Activated CD4-positive, alpha-beta memory T cell treated with anti-CD3 and anti-CD28 coated beads, Interleukin-2, amount 10 ng/mL, durations not matched to agents 7 days and 5 days (primary cell): ENCODE measurements at places on chromosomes 1 and 21. TPM values are rescaled to one million over a fixed set of nuclear protein-coding genes. Genes with fewer than 3 reads are reported as not detected.

Gene CLCNKB
- not detected for total RNA-seq

Gene IVL
- not detected for total RNA-seq

DNA sequence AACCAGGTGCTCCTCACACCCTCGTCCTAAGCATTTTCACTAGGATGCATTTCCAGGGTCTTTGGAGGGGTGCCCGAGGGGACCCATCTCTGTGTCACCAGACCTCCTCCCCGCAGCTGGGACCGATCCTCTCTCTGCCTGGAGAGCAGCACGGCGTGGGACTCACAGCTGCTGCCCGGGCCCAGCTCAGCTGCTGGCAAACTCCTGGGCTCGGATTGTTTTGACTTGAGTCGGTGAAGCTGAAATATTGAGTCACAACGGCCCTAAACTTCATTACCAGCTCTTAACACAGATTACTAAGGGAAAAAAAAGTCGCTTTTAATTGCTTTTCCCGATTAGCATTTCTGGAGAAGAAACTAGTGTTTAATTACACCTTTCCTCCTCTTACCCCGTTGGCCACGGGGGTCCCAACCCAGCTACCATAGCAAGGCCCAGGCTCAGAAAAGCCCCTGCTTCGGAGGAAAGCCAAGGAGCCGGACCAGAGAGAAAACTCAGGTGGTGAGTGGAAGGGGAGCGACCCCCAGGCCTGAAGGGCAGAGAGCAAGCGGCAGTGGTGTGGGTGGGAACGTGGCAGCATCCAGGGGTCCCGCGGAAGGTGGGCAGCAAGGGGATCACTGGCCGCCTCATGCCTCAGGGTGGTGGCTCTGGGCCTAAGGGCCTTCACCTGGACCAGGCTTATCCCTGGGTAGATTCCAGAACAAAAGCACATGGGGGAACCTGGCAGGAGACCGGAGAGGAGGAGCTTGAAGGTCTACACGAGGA is 41.7 kb downstream of the CASZ1 start:
- DNase-seq = no peak
- H3K27me3 ChIP-seq = peaks cover 2% of the 10 kb centered on the region
- H3K27ac ChIP-seq = no peak overlapping the region
- H3K4me3 ChIP-seq = no peak overlapping the region

- no peak overlapping the region for H3K4me3 ChIP-seq
- H3K27ac ChIP-seq = no peak overlapping the region
- H3K4me1 ChIP-seq = peaks cover 8% of the 10 kb centered on the region
- H3K27me3 ChIP-seq = no peaks in the 10 kb centered on the region
- no peak for DNase-seq
Observed at GRCh38 chr1:38899560-38899959, 18.2 kb upstream of the GJA9 start.

DNA sequence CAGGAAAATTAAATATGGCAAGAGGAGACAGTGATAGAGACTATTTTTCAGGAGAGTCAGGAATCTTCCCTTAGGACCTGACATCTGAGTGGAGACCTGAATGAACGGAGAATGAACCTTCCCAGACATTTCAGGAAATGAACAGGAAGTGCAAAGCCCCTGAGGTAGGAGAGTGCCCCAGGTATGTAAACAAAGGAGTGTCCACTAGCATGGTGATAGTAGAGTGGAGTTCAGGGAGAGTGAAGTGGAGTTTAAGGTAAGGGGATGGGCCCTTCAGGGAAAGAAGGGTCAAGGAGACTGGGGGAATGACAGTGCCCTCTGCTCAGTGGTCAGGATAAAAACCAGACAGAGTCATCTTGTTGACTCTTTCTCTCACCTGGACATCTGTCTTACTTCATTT is 19.3 kb downstream of the MYBPH start:
- H3K36me3 ChIP-seq = no peaks in the 10 kb centered on the region
- no peak overlapping the region for H3K27ac ChIP-seq
- no peaks in the 10 kb centered on the region for H3K4me1 ChIP-seq
- H3K4me3 ChIP-seq = no peak overlapping the region
- H3K27me3 ChIP-seq = peaks cover 37% of the 10 kb centered on the region
